ENCODE measurements at places on chromosomes 13 and 19.
A peak's percentile ranks its signal among the peaks of the same experiment; 100 is the strongest.

DNA sequence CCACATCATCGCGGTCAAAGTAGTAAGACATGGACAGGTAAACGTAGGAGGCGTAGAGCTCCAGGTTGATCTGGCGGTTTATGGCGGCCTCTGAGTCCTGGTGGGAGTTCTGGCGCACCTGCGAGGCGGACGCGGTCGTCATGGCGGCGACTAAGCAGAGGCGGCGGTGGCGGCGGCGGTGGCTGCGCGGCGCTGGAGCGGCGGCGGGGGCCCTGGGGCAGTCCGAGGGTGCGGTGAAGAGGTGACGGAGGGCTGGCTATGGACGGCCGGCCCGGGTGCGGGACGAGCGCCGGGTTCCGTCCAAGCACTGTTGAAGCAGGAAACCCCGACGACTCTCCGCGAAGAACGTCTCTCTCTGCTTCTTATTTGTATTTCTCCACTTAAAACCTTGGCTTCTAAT lies 484.3 kb upstream of the SGCG start:
- DNase-seq, result no peak

GRCh38 chr19:46849610-46850009 lies 1.0 kb downstream of the AP2S1 start:
- DNase-seq, result no peak

- DNase-seq, result peak; percentile 38
Observed at GRCh38 chr19:17951990-17952976, 14.6 kb upstream of the KCNN1 start.

GRCh38 chr13:86000546-86000945 lies 201.3 kb upstream of the SLITRK6 start:
- no peak for DNase-seq

DNA sequence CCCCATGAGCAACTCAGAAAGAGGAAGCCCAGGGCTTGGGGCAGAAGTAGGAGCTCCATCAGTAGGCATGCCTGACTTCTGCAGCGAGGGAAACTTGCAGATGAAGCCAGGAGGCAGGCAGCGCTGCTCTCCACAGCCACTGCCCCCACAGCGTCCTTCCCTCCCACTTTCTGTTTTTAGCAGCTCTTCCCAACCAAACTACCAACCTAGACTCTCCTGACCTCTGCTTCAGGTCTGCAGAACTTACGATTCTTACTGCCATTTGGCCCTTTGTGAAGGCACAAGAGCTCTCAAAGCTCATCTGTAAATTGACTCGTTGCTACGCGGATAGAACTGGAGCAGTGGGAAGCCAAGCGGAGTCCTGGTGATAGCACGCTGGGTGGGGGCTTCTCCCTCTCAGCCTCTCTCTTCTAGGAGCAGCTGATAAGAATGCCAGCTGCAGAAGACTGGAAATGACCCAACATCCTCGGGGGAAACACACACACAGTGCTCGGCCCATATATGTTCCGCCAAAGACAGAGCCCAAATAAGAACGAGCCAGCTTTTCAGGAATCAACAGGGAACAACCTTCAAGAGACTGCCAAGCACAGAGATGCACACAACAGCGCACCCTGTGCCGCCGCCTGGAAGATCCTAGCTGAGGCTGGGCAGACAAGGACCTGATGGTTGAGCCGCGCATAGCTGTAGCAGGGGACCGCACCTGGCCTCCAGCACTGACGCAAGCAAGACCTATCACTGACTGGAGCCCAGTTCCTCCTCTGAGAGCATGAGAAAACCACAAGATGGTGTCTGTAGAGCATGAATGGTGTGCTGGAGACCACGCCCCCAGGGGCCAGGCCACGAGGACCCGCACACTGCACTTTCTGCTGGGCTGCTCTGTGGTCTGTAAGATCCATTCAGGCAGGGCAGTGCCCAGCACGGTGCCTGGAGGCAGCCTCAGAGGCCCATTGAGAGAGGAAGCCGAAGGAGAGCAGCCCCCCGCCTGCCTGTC lies 15.9 kb upstream of the SLC35E1 start:
- DNase-seq, result peak; percentile 83

DNA sequence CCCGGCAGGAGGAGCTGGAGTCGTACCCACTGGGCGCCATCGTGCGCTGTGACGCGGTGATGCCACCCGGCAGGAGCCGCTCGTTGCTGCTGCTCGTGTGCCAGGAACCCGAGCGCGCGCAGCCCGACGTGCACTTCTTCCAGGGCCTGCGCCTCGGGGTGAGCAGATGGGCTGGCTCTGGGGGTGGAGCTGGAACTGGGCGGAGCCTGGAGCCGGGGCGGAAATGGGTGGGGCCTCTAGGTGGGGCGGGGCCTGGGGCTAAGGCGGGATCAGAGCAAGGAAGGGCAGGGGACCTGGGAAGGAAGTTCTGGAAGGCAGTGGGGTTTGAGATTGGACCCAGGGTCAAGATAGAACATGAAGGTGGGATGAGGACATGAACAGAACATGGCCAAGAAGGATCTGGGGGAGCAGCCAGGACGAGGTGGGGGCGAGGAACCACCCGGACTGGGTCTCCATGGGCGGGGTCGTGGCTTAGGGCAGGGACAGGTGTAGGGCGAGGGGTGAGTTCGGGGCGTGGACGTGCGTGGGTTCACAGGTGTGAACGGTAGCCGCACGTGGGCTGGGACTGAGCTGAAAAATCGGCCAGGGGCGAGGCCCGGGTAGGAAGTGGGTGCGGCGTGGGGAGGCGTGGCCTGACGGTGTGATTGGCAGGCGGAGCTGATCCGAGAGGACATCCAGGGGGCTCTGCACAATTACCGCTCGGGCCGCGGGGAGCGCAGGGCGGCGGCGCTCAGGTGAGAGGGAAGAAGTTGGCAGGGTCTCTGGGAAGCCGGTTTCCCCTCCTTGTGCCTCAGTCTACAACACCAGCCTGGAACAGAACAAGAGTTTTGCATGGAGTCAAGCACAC lies 4.7 kb downstream of the EPS8L1 start:
- DNase-seq, result peak; percentile 66

DNA sequence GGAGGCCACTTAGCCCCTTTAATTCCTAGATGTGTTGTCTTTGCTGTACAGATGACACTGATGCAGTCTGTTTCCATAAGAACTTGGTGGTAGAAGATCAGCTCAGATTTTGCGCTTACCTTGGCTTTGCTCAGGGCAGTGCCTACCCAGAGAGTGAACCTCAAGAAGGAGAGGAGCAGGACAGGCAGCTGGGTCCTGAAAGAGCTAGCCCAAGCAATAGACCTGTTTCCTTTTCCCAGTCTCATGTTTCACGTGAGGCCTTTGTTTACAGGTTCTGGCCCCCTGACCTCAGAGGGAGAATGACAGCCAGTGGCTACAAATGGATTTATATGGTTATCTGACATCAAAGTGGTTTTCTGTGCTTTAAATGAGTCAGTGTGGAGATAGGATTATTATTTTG lies 40.1 kb downstream of the METTL21C start:
- no peak for DNase-seq

DNA sequence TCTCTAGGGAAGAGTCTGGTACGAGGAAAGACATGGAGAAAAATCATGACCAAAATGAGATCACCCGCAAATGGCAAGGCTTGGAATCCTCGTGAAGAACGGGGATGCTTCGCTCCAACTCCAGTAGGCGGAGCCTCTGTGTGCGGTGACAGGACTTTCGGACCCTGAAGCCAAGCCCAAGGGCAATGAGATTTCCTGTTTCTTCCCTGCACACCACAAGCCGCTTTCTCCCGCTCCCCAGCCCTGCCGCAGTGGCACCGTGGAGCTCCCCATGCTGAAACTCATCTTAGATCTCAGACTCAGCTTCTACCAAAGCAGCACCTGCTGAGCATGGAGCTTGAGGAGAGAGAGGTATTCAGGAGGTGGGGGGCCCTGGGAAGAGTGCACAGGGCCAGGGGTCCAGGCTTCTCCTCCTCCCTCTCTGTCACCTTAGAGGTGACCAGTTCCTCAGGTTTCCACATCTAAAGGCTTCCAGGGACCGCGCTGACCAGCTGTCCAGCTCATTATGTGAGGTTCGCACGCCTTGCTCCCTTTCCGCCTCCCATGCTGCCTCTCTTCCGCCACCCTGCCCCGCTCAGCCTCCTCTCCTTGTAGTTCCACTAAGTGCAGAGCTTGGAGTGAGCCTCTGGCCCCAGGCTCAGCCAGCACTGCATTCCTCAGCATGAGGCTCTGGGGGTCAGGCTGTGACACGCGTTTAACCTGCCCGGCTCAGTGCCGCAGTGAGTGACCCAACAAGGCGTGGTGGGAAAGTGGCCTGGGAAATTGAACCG lies 153.8 kb upstream of the SOX1 start:
- no peak for DNase-seq

DNA sequence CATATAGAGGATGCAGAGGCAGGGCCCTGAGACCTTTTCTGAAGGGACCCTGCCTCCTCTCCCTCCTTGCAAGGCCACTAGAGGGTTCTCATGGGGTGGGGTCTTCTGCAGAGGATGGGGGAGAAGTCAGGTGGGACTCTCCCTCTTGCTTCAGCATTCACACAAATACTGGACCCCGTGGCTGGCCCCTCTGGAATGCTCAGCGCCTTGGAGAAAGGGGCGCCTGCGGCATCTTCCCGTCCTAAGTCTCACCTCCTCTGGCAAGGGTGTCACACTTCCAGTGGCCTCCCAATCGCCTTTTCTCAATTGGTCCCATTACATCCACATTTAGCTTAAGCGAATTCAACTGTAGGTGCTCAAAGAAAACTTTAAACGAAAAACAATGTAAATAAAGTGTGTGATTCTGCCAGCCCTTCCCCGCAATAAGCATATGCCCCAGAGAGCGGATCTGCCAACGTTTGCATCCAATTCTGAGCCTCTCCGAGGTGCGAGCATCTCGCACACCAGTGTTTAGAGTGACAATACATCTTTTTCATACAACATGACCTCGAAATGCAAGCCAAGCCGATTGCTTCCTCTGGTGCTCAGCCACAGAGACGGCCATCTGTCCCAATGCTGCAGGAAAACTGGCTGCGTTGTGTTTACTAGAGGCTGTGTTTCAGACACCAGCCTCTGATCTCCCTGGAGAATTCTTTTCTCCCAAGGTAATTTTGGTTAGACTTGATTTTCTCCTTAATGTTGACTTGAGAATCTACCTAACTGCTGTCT lies 69.1 kb upstream of the WASF3 start:
- DNase-seq, result no peak

DNA sequence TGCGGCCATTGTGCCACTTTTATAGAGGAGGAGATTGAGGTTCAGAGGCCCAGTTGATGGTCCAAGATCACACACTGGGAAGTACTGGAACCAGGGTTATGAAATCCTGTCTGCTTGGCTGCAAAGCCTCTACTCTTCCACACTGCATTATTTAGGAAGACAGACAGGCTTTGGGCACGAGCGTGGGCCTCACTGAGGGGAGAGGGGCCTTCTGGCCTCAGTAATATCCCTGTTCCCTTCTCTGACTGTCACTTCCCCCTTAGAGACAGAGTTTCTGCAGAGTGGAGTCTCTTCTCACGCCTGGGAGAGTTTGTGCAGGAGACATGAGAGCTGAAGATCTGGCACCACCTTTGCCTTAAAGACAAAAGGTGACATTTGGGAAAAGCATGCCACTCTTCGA lies 49.0 kb upstream of the PNMA8B start:
- DNase-seq, result no peak

- DNase-seq, result no peak
Observed at GRCh38 chr13:76009267-76009890, 373.2 kb downstream of the LMO7 start.

DNA sequence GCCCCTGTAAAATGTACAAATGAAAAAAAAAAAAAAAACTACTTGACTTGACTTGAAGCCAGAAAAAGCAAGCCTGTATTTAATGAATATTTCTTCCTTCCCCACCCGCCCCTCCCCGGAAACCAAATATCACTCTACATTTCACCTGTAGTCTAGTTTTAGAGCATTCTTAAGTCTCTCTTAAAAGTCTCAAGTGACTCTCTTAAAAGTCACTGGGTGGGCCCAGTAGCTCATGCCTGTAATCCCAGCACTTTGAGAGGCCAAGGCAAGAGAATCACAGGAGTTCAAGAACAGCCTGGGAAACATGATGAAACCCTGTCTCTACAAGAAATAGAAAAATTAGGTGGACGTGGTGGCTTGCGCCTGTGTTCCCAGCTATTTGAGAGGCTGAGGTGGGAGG lies 72.0 kb downstream of the TSC22D1 start:
- no peak for DNase-seq

DNA sequence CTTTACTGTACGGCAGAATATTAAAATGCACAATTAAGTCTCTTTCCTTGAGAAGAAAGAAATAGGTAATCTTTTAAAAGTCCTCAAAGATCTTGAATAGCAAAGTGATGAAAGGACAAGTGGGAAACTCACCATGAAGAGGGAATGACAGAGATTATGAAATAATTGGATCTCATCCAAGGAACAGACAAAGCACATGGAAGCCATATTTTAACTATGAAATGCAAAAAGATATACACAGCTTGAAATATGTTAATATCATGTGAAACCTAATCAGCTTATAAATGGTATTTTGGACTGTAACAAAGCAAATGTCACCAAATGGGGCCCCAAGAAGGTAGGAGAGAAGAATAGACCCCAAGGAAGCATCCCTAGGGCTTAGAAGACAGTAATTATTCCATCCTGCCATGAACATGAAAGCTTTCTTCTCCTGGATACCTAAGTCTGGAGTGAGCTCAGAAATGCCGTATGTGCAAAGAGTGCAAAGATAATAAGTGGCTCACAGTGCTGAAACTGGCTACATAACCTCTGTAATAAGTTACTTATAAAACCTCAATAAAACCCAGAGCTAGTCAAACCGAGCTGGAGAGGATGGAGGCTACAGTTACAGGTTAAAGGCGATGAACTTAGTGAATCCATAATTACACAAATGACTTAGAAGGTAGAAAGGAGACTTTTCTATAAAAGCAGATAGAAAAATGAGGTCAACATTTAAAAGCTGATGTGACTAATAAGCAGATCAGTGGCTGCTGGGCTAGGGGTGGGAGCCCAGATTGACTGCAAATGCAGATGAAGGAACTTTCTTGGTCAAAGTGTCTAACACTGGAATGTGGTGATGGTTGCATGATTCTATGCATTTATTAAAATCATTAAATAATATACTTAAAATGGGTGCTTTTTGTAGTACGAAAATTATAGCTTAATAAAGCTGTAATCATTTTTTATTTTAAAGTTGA lies 34.4 kb downstream of the DCLK1 start:
- no peak for DNase-seq

GRCh38 chr13:49731766-49732165 lies 40.5 kb upstream of the EBPL start:
- no peak for DNase-seq

GRCh38 chr13:112172641-112173251 lies 105.8 kb downstream of the SOX1 start:
- no peak for DNase-seq

DNA sequence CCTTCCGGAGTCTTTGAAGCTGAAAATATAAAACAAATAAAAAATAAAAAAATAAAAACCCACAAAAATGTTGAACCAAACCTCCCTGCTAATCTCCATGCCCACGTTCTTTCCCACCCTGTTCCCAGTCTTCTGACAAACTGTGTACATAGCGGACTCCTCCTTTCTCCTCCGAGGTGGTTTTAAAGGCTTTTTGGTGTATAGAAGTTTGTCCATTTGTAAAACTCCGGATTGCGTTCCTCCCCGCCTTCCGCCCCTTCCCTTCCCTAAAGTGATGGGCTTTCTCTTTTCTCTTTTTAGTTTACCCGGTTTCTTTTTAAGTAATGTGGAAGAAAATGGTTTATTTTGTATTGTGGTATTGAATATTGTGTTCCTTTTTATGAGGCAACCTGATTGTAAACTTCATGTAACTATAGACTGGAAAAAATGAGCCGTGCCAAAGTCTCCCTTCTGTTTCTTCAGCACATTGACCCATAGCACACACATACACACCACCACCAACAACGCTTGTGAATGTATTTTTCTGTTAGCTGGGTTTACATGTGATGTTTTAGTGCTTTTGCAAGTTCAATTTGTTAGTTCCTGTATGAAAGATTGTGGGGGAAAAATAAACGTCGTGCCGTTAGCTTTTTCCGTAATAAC lies 4.4 kb downstream of the ZIC2 start:
- no peak for DNase-seq

Data from CD4-positive, alpha-beta T cell treated with Interleukin-1 beta for 1 hour (primary cell).